HuH-7.5 (cell line): ENCODE measurements at places on chromosomes 1 and 21.

- DNase-seq = no peak
Measured at GRCh38 chr1:116126281-116126680, 15.1 kb downstream of the MAB21L3 start.

GRCh38 chr1:103256490-103256889, 148.2 kb upstream of the COL11A1 start:
- no peak for DNase-seq

- DNase-seq = no peak
Measured at GRCh38 chr1:58500043-58500442, 46.5 kb downstream of the OMA1 start.

DNA sequence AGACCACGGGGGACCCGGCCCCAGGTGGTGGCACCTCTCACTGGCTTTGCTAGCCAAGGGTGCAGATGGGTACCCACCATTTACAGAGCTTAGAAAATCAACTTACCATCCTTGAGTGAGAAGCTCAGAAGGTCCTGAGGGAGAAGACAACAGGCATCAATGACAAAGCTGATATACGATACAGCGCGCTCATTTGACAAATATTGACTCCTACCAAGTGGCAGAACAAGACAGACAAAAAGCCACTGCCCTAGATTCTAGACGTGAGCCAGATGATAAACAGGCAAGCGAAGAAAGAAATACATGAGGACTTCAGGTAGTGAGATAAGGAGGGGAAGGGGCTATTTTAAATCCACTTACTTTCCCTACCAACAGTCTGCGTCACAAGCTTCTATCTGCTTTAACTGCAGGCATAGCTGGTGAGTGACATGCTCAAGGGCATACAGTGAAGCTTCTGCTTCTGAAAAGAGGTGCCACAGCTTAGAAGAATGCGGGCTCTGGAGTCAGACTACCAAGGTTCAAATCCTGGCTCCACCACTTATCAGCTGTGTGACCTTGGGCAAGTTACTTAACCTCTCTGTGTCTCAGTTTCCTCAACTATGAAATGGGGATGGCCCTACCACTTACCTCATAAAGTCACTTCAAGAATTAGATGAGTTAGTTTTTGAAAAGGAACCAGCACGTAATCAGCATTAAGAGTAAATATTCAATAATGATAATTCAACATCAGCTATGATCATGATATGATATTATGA, 29.1 kb downstream of the TMCO4 start:
- DNase-seq = no peak

- no peak for DNase-seq
Measured at GRCh38 chr1:198258491-198258890, 101.7 kb downstream of the NEK7 start.

DNA sequence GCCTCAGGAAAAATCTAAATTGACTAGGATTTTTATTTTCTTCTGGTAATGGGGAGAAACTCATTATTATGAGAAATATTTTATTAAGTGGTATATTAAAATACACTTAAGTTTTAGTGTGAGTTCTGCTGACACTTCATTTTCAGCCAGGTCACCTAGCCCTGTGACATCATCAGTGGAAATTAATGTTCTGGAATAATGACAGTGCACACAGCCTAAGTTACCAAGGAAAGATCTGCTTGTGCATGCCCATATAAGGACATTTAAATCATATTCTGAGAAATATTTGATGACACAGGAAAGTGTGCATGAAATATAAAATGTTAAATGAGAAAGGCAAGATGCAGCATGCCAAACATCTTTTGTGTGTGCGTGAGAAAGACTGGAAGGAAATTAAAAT, 102.0 kb downstream of the KIF14 start:
- DNase-seq = no peak

DNA sequence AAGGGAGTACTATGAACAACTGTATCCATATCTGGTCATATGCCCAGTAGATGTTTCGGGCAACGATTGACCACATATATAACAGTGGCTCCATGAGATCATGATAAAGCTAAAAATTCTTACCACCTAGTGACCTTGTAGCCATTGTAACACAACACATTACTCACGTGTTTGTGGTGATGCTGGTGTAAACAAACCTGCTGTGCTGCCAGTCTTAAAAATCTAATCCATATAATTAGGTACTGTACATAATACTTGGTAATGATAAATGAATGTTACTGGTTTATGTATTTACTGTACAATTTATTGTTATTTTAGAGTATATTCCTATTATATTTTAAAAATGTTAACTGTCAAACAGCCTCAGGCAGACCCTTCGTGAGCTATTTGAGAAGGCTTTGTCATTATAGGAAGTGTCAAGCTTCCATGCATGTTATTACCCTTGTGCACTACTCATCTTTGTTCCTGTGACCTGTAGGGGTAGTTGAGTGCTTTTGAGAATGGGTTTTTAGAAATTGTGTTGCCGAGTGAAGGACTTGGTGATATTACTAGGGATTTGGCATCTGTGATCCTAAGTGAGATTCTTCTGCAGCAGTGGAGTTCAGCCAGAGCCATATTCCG, 23.6 kb downstream of the DIP2A start:
- no peak for DNase-seq

DNA sequence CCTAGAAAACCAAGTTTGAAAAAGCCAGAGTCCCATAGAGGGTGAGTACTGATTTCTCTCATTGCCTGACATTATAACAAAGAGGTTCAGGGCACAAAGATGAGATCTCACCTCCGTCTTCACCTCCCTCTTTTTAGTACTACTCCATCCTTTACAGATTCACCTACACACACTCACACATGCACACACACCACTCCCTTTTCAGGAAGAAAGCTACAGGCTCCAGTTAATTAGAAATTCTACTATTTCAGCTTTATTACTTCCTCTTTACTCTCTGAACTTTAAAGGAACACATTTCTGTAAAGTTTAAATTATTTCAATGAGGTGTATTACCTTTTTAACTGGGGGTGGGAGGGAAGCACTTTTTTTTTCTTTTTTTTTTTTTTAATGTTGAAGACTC, 59.6 kb upstream of the PRDX6 start:
- no peak for DNase-seq

GRCh38 chr1:93743465-93743864, 61.8 kb upstream of the BCAR3 start:
- DNase-seq = no peak

- DNase-seq = no peak
Measured at GRCh38 chr1:204959374-204959773, 83.6 kb upstream of the CNTN2 start.

GRCh38 chr1:184624626-184625025, 130.0 kb downstream of the EDEM3 start:
- DNase-seq = no peak

- DNase-seq = no peak
Measured at GRCh38 chr1:1123581-1124507, 8.0 kb upstream of the C1orf159 start.

GRCh38 chr1:183139281-183139942, 46.7 kb upstream of the LAMC2 start:
- peak; percentile 12 for DNase-seq

GRCh38 chr1:59012378-59012777, 228.5 kb upstream of the JUN start:
- no peak for DNase-seq

DNA sequence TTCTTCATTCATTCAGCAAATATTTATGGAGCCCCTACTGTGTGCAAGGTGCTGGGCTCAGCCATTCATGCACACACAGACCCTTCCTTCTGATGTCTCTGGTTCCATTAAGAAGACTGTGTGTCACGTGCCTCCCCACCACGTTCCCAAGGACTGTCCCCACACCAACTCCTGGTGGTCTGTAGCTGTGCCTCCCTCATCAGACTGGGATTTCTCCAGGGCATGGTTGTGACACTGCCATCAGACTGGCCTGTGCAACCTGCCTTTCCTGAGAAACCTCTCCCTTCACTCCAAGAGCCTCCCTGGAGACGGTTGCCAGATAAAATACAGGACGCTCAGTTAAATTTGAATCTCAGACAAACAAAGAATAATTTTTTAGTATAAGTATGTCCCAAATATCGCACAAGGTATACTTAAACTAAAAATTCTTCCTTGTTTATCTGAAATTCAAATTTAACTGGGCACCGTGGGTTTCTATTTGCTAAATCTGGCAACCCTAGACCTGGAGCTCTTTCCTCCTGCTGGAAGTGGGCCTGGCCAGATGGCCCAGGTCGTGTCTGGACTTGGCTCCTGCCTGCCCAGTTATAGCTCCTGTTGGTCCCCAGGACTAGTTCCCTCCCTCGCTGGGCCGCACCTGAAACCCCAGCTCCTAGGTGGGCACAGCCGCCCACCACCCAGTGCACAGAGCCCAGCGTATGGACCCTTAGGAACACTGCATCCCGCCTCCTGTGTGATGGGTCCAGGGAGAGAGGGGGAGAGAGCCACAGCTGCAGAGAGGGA, 76.9 kb downstream of the RAP1GAP start:
- DNase-seq = no peak

- no peak for DNase-seq
Measured at GRCh38 chr1:85111695-85112094, 63.4 kb upstream of the MCOLN3 start.

DNA sequence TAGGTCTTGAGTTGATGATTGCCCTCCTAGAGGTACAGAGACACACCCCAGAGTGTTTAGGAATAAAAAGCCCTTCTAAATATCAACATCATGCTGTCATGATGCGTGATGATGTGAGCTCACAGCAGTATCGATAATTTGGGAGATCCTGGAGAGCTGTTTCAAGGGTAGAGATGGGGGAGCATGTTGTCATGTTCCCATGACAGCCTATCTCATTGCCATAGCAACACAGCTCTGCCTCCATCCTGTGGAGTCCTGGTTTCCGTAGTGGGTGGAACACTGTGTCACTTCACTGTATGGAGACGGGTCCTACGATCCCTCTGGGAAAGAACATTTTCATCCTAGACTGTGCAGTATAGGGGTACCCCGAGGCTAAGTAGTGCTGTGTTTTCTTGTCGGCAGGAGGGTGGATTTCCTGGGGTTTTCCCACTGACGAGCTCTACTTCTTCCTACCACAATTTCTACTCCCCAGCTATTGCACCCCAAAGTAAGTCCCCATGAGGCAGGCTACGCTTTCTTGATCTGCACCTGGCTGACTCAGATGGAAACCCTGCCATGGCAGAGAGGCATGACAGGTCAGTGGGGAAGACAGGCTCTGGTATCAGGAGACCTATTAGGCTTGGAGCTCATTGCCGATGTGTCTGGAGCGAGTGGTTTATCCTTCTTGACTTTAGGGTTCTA, 7.2 kb downstream of the KISS1 start:
- no peak for DNase-seq

- peak; percentile 28 for DNase-seq
Measured at GRCh38 chr21:45590726-45591618, 48.7 kb upstream of the SLC19A1 start.

- DNase-seq = no peak
Measured at GRCh38 chr1:80509965-80510522, 1290.7 kb upstream of the ADGRL2 start.

DNA sequence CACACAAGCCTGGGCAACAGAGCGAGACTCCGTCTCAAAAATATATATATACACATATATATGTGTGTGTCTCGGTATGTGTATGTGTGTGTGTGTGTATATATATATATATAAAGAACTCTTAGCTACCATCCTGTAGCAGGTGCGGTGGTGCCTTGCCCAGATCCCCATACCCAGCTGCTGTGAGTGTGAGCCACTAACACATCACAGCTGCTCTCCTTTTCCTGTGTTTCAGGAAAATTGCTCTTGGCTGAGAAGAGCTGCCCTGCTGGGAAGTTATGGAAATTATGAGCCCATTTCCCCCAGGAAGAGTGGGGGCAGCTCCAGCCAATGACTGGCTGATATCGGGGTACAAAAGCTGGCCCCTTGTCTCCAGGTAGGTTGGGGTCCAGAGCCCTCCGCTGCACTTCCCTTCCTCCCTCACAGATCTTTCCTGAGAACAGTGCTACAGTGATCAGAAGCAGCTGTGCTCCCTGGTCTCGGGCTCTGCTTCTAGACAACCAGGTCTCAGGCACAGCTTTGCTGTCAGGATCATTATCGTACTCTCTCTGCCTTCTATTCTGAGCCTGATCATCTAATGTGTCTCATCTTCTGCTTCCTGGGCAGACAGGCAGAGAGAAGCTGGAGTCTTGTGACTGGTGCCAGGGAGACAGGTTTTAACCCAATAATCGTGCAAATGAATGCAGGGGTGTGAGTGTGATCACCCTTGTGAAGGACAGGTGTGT, 109.6 kb upstream of the ZNF678 start:
- no peak for DNase-seq

DNA sequence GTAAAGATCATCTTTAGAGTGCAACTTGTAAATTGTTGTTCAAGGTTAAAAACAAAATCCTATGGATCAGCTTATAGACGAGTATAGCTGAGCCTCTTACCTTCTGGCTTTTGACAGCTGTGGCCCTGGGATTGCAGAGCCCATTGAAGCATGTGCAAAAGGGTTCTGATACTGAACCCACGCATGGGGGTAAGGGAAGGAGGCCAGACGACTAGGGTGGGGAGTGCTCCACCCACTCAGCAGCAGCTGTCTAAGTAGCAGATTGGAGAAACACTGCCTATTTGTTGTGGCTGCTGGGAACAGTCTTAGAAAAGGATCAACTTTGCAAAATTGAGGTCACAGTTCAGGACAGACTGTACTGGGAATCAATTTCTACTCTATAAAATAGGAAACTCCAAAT, 16.1 kb downstream of the CD101 start:
- DNase-seq = no peak

DNA sequence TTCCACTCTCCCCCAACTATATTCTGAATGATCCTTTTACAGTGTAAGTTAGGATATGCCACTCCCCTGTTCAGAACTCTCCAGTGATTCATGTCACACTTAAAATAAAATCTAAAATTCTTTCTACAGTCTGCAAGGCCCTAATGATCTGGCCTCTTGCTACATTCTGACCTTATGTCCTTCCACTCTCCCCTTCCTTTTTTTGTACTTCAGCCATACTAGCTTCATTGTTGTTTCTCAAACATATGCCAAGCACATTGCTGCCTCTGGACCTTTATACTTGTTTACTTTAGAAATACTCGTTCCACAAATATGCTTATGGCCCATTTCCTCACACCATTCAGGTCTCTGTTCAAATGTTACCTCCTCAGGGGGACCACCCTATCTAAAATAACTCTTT, 14.8 kb upstream of the PSMA5 start:
- no peak for DNase-seq

GRCh38 chr1:241834733-241835377, 13.1 kb upstream of the EXO1 start:
- no peak for DNase-seq

DNA sequence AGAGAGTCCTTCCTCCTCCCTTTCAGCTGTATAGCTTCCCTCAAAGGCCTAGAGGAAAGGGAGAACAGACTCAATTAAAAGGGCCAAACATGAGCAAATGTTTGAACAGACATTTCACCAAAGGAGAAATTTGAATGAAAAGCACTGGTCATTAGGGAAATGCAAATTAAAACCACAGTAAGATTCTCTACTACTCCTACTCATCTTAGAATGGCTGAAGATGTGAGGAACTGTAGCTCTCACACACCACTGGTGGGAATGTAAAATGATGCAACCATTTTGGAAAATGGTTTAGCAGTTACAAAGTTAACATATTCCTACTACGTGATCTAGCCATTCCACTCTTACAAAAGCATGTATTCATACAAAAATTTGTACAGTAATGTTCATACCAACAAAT, 253.0 kb upstream of the HOOK1 start:
- no peak for DNase-seq

GRCh38 chr1:157269656-157270375, 131.6 kb upstream of the ETV3 start:
- DNase-seq = no peak
